Activated CD4-positive, alpha-beta T cell treated with anti-CD3 and anti-CD28 coated beads for 4 hours (primary cell): ENCODE measurements at places on chromosomes 7 and 10.
A peak's percentile ranks its signal among the peaks of the same experiment; 100 is the strongest.

DNA sequence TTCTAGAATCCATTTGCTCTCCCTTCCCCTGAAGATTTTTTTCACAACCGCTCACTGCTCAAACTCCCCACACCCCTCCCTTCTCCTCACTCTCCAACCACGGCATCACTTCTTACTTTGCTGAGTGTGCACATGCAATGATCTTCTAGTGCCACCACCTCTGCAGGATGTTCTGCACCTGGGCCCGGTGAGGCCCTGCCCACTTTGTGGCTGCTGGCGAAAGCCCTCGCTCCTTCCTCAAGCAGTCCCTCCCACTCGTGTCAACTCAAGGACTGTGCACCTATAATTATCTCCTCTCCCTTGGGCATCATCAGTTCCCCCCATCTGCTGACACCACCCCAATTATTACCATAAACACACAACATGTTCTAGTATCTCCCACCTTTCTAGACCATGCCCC is 91.0 kb upstream of the LANCL2 start:
- no peak for DNase-seq

DNA sequence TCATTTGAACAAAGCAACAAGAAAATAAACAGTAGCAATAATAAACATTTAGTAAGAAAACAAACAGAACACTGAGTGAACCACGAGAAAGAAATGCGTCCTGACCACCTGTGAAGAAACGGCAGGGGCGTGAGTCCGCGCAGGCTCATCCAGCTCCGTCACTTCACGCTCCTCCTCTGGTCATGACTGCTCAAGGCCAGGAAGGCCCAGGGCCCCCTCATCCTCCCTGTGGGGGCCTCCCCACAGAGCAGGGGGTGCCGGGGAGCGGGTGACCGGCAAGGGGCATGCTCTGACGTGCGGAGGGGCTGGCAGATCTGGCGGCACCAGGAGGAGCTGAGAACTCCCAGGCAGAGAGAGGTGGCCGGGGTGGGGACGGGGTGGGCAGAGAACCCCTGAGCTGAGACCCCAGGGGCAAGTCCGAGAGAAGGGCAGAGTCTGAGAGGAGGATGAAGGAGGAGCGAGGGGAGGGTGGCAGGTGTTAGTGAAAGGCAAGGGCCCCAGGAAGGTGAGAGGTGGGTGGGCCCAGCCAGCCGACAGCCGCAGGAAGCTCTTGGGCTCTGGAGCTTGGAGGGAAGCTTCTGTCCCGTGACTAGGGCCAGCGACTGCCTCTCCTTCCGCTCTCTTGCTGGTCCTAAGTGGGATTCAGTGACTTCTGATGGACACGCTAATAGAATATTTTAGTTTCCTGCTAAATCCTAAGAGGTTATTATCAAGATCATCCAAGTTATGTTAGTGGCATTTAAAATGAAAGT is 223.9 kb downstream of the TCERG1L start:
- no peak for DNase-seq

GRCh38 chr10:28975891-28976531 is 298.7 kb downstream of the BAMBI start:
- no peak for DNase-seq

GRCh38 chr7:136348542-136349192 is 371.5 kb upstream of the MTPN start:
- no peak for DNase-seq

GRCh38 chr7:131211500-131211899 is 116.2 kb upstream of the MKLN1 start:
- no peak for DNase-seq

- no peak for DNase-seq
These were observed 89.3 kb downstream of the SLIT1 start for GRCh38 chr10:97096261-97097083.

DNA sequence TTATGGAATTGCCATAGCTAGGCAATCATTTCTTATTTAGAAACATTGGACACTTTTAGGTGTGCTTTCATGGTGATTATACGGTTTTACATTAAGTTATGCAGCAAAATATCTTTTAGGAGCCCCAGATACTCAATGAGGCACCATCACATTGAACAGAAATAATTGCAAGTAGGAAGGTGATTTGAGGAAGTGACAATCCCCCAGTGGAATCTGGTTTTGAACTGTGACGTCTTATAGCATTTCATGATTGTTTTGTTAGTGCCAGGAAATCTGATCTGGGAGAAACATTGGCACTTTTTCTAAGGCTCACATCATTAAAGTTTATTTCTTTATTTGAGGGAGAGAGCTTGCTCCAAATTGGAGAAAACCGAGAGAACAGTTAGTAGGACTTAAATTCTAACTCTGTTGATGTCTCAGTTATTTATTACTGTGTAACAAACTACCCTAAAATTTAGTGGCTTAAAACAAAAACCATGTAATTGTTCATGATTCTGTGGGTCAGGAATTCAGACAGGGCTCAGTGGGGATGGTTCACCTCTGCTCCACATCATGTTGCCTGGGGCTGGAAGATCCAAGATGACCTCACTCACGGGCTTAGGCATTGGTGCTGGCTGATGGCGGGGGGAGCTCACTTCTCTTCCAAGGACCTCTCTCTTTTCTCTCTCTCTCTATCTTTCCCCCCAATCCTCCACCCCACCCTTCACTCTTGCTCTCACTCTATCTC is 78.2 kb upstream of the STEAP1B start:
- no peak for DNase-seq

GRCh38 chr7:121395961-121396757 is at the start of gene FAM3C:
Gene FAM3C, minus strand, starts transcription at chr7:121396308. Its CDS starts 13,339 bp downstream, at chr7:121382969.
- peak; percentile 77 for DNase-seq

DNA sequence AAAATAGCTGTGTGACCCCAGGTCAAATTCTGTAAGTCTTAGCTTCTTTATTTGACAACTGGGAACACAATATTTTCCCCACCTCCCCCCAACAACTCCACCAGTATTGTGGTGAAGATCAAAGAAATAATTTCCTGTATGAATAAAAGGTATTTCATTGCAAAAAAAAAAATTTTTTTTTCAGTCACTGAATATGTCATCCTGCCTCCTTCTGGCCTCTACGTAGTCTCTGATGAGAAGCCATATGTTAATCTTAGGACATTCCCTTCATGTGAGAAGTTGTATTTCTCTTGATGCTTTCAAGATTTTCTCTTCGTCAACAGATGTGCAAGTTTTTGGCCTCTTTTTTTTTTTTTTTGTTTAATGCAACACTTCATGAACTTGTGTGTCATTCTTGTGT is 33.0 kb downstream of the ZNF33A start:
- DNase-seq: no peak

- DNase-seq: no peak
These were observed 4.9 kb downstream of the ZDHHC16 start for GRCh38 chr10:97450828-97451227.

- no peak for DNase-seq
These were observed 112.0 kb downstream of the PDE1C start for GRCh38 chr7:31958226-31958625.

DNA sequence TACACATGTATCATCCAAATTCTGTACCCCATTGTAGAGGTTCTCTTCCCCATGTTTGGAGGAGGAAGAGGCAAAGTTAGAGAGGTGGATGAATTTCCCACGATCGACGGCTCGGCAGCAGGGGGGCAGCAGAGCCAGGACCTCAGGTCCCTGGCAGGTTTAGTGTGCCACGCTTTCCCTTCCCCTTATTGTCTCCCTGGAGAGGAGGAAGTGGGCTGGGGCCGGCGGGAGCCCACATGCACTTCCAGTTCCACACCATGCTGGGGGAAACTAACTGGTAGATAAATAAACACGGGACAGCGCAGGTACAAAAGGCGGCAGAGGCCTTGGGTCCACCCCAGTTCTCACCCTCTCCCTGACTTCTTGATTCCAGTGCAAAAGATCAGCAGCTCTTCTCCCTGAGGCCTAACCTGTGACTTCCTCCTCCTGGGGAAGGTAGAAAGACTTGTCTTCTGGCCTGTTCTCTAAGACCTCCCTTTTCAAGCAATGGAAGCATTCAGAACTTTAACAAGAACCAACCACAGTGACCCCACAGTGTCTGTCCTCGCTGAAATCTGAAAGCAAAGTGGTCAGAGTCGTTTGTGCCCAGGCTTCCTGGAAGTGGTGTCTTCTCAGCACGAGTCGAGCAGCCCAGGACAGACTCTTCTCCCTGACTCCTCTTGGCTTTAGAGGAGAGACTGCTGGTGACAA is 30.5 kb upstream of the SRGN start:
- no peak for DNase-seq

DNA sequence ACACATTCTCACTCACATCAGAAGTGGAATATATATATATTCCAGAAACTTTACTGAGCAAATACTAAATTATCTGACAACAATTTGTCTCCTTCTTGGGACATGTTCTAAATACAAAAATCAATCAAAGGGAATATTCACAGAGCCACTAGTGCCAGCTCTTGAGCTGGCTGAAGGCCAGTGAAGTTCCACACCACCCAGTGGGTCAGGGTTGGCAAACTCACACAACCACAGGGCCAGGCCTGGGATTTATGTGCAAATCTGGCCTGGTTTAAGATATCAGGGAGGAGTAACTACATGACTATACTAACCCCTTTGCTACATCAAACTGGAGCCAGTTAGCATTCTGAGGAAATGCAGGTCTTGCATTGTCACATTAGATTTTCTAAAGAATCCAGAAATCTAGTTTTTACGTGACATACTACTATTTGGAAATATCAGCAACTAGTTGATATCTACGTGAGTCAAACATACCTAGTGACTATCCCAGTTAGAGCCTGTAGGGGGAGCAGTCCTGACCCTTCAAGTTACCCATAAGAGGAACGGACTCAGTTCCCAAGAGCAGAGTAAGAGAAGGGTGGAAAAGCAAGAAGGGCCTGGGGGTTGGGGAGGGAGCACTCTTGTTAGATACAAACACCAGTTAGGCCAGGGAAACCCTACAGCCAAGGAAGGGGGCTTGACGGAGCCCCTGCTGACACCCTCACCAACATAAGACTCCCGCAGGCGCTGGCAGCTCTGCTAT is 600.4 kb downstream of the KCNMA1 start:
- DNase-seq: no peak

- DNase-seq: no peak
These were observed 25.9 kb downstream of the TAX1BP1 start for GRCh38 chr7:27765841-27766240.

DNA sequence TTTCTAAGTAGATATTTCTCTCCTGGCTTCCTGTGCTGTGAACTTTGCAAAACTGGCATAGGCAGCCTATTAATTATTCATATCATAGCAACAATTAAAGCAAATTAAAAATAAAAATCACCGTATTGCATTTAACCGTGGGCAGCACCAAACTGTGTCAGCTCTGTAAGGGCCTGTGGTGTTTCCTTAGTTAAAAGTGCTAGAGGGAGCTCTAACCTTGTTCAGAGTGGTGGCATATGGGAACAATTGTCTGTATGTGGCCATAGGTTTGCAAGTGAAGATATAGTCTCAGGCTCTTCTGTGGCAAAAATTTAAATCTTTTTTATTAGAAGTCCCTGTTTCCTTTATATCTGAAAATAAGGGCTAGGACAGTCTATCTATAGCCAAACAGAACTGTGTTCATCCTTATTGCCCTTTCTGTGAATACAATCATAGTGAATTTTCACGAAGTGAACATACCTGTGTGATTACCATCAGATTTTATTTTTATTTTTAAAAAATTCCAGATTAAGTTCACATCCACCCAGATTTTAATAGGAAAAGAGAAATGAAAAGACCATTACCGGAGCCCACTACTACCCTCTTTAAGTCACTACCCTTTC is 92.6 kb downstream of the POLL start:
- no peak for DNase-seq

GRCh38 chr10:77724820-77725219 is 87.2 kb upstream of the KCNMA1 start:
- DNase-seq: no peak

DNA sequence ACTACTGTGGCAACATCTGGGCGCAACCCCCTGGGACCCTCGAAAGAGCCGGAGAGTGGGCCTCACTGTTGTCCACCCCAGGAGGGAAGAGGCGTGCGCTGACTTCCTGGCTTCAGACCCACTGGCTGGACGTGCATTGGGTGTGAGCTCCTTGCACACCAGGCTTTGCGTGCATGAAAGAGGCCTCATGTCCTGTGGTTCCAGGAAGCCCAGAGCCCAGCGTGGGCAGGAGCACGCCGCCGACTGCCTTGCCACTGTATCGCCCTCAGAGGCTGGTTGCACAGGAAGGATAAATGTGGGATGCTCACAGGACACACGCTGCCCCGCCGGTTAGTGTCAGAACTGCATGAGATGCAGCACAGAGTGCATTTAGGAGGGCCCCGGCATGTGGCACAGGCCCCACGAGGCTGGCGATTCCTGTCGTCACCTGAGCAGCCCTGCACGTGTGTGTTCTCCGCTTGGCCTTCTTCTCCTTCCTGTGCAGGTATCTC is 8.5 kb upstream of the JAKMIP3 start:
- DNase-seq: no peak

DNA sequence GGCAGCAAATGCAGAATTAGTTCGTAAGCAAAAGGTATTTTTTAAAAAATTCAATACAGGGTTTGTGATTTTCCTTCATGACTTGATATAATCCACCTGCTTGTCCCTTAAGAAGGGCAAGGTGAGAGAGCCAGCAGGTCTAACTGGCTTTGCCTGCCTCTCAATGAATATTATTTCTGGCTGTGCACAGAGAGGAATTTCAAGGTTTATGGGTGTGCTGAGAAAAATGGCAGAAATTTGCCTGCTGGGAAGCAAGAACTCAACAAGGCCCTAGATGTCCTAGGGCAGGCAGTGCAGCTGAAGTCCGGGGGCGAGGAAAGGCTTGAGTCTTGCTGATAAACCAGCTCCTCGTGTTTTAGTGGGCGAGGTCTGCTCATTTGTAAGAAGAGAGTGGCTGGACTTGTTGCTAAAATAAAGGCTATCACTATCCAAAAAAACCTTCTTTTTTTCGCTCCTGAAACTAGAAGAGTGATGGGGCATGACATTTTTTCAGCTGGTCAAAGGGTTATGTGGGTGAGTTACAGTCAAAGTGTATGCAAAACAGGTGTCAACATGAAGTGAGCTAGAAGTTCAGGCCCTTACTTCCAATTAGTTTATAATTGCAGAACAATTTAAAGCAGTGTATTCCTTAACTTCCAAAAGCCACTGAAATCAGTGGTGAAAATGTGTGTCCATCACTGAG is 385.8 kb upstream of the KLF6 start:
- no peak for DNase-seq

DNA sequence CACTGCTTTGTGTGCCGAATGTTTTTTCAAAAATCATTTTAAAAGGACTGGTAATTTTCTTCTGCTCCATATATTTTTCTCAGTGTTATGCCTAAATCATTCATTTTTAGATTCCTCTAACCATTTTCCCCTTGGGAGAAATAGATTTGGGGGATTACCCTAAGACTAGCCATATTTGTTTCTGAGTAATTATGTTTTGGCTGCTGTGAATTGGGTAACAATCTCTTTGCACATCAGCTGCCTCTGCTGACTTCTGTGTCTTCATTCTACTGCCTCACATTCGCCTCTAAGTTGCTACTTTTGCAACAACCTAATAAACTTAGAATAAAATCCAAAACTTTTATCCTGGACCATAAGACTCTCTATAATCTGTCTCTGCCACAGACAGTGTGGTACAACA is 18.5 kb upstream of the MRC1 start:
- DNase-seq: no peak

DNA sequence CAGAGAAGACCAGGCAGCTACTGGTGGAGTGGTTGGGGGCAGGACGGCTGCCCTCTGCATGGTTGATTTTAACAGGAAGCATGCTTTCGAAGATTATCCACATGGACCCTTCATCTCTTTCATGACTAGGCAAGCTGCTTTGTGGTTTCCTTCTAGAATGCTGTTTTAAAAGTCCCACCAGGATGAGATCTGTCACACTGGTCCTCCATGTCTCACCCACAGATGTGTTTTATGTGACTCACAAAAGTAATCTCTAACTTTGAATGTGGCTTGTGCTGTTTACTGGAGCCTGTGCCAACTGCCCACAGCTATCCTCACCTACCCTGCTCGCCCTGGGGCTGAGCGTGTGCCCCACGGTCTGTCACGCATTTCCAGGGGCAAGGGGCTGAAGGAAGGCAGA is 188.8 kb downstream of the GFRA1 start:
- DNase-seq: no peak

- no peak for DNase-seq
These were observed 64.7 kb upstream of the SH2B2 start for GRCh38 chr7:102221961-102222360.
